ENCODE measurements at places on chromosomes 4 and X.

GRCh38 chr4:112327965-112328733 is 31.0 kb downstream of the ALPK1 start:
- DNase-seq: no peak

GRCh38 chrX:100512471-100512870 is 72.3 kb upstream of the TNMD start:
- peak; percentile 18 for DNase-seq

- DNase-seq: no peak
Observed at GRCh38 chrX:78931814-78932213, 13.4 kb upstream of the P2RY10 start.

DNA sequence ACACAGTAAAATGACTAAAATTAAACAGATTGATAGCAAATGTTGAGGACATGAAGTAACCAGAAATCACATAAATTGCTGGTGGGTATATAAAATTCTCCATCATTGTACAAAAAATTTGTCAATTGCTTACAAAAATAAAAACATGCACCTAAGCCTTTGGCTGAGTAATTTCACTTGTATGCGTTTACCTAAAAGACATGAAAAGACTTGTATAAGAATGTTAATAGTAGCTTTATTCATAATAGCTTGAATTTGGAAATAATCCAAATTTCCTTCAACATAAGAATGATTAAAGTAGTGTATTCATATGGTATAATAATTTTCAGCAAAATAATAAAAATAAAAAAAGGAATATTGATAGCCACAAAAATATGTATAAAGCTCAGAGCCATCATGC is 37.7 kb downstream of the PDHA2 start:
- DNase-seq: no peak

DNA sequence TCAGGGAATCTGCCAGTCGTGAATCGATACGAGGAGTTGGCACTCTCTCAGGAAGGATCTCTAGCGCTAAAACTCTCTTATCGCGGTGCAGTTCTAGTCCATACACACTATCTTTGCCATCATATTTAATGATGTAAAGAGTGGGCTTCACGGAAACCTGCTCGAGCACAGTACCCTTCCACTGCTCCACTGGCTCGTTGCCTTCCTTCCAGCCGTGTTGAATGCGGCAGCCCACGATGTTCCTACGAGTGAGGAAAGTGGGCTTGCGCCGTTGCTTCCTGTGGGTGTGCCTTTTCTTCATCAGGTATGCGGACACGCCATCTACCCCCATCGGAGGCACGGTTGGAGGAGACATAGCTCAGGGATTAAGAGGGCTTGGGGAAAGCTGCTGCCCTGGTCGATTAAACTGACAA is 661 bp downstream of the SPIN4 start:
- peak; percentile 14 for DNase-seq

DNA sequence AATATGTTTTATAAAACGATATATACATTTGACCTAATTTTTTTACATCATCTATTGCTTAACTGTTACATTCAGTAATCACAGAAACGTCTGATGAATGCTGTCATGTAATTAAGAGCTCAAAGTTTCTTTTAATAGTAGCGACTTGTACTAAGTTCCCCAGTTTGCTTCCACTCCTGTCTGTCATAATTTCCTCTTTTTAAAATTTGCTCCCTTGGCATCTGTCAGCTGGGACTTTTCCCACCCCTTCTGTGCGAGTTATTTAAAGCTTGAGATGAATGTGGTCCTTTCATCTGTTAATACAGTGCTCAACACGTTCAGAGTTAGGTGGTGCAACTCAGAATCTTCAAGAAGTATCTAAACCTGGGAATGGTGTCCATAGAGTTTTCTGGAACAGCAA is 1.2 kb downstream of the RAP1GDS1 start:
- no peak for DNase-seq

GRCh38 chr4:8696369-8697127 is 104.0 kb downstream of the CPZ start:
- DNase-seq: no peak

DNA sequence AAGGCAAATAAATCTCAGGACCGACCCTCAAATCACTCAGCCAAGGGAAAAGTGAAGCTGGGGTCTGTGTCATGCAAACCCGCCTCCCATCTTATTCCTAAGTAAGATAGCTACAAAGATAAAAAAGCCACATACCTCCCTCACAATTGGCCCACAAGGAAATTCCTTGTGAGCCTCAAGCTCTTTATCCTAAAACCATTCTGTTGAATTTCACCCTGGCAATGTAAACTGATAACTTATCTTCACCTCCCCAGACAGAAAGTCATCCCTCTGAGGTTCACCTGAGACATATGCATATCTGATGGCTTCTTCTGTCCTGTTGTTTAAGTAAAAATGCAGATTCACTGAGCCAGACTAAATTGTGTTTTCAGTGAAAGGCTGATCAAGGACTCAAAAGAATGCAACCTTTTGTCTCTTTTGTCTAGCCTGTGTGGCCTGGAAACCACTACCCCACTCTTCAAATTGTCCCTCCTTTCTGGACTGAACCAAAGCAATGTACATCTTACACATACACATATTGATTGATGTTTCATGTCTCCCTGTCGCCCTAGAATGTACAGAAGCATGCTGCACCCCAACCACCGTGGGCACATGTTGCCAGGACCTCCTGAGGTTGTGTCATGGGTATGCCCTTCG is 91.3 kb downstream of the MFAP3L start:
- no peak for DNase-seq

- no peak for DNase-seq
Observed at GRCh38 chrX:154505734-154506133, 10.3 kb downstream of the FAM3A start.

- no peak for DNase-seq
Observed at GRCh38 chrX:1418901-1419544, 27.1 kb upstream of the SLC25A6 start.

DNA sequence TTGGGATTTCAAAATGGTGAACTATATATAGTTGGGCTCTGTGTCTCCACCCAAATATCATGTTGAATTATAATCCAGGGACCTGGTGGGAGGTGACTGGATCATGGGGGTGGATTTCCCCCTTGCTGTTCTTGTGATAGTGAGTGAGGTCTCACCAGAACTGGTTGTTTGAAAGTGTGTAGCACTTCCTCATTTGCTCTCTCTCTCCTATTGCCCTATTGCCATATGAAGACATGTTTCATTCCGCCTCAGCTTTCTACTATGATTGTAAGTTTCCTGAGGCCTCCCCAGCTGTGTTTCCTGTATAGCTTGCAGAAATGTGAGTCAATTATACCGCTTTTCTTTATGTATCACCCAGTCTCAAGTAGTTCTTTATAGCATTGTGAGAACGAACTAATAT is 545.6 kb downstream of the TRAM1L1 start:
- no peak for DNase-seq

DNA sequence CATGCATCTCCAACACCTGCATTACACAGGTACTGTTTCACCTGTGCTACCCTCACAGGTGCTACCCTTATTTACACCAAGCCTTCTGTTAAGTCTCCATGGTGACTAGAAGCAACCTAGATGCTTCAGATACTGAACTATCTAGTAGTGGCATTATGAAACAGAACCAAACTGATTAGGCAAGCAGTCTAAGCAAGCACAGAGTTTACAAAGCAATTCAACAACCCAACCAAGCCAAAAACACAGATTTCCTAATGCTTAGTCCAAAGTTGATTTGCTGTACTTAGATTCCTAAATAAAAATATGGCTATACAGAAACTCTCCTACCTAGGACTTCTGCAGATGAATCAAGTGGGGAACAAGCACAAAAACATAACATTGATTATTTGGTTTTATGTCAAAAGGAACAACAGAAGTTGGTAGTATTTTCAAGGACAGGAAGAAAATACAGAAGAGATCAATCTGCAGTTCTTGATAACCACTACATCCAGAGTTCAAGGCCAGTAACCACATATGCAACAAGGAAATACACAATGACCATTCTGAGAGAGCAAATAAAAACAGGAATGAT is 3.2 kb downstream of the TAPT1 start:
- no peak for DNase-seq

- DNase-seq: no peak
Observed at GRCh38 chrX:16469870-16470269, 180.1 kb upstream of the S100G start.

- no peak for DNase-seq
Observed at GRCh38 chr4:107068116-107068515, 32.0 kb upstream of the DKK2 start.

DNA sequence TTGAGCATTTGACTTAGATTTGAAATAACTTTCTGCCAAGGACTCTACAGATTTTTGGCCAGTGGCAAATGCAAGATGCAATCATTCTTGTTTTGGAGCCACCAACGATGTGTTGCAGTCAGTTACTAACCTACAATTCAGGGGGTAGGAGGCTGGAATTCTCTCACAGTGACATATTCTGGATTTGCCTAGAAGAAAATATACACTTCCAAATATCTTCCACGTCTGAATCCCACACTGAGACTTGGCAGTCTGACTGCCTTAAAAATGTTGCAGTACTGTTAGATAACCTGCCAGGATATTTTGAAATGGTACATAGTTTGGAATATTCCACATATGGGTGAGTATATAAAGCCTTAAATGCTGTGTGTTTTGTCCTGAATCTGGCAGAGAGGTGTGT is 27.6 kb upstream of the AGTR2 start:
- DNase-seq: no peak

GRCh38 chrX:24526616-24527015 is 61.5 kb downstream of the PDK3 start:
- no peak for DNase-seq

DNA sequence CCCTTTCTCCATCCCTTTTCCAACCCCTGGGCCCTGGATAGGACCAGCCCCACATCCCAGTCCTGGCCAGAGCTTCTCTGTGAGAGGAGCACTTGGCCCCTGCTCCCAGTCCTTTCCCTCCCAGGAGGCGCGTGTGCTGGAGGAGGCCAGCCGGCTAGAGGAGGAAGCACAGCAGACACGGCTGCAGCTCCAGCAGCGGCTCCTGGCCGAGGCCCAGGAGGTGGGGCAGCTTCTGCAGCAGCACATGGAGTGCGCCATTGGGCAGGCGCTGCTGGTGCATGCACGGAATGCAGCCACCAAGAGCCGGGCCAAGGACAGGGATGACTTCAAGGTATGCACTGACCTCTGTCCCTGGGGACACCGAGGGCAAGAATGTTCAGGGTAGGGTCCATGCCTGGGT is 87.5 kb downstream of the EVC start:
- DNase-seq: no peak

DNA sequence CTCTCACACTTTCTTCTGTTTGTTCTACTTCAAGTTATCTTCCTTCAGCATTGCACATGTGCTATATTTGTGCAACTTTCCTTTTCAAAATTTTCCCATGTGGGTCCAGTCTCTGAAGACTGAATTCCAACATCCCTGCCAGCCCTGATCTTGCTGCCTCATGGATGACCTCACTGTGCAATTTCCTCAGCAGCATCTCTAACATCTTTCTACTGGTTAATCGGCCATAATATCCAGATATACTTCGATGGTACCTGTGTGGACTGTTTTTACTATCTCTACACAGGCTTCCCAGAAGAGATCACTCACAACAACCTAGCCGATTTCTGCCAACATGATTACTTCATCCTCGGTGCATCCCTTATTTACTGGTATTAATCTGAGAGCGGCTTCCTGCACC is 41.5 kb downstream of the GPM6A start:
- no peak for DNase-seq

DNA sequence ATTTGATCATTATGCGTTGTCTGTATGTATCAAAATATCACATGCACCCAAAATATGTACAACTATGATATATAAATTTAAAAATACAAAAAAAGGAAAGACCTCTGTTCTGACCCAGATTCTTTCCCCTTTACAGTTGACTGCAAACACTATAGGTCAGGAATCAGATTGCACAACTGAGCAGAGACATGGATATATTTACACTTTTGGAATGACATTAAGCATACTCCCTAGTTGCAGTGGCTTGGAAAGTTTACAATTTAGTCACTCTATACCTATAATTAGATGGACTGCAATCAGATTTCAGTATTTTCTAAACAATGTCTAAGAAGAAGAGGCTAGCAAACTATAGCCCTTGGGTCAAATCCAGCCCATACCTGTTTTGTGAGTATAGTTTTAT is 98.5 kb upstream of the INPP4B start:
- no peak for DNase-seq
